ENCODE measurements at places on chromosomes 11 and 22. TPM values are rescaled to one million over a fixed set of nuclear protein-coding genes. Genes with fewer than 3 reads are reported as not detected.

The KRTAP5-10 gene
- total RNA-seq: not detected

The SCUBE2 gene
- total RNA-seq: 5.5 TPM

The GPHA2 gene
- not detected for total RNA-seq

The PHOX2A gene
- not detected for total RNA-seq

The GALR3 gene
- not detected for total RNA-seq

The SPTBN2 gene
- total RNA-seq: 1.2 TPM

The GLYATL1 gene
- total RNA-seq: 0.37 TPM

The CCDC116 gene
- 0.19 TPM for total RNA-seq

The OR6A2 gene
- 0.19 TPM for total RNA-seq

The GRAMD4 gene
- 25.4 TPM for total RNA-seq

The PKDREJ gene
- total RNA-seq: 0.06 TPM

The DEUP1 gene
- total RNA-seq: not detected

The MEI1 gene
- total RNA-seq: 1.2 TPM

The NPAS4 gene
- not detected for total RNA-seq

The LRRC4C gene
- total RNA-seq: 0.40 TPM

The SLC7A4 gene
- not detected for total RNA-seq

The CASTOR1 gene
- 5.9 TPM for total RNA-seq

The GGT1 gene
- 0.79 TPM for total RNA-seq

The MPZL3 gene
- 0.19 TPM for total RNA-seq

The OR51B2 gene
- total RNA-seq: not detected

The MUC5AC gene
- under 0.01 TPM for total RNA-seq

The ART5 gene
- total RNA-seq: not detected

The PKNOX2 gene
- total RNA-seq: 1.1 TPM

The PGA5 gene
- total RNA-seq: not detected

The SLC22A12 gene
- not detected for total RNA-seq

The KCNK4 gene
- not detected for total RNA-seq

The KCNJ1 gene
- 0.06 TPM for total RNA-seq

The CRYBA4 gene
- total RNA-seq: not detected

The OR8D1 gene
- total RNA-seq: not detected

The ABCC8 gene
- total RNA-seq: not detected

The YPEL1 gene
- 1.3 TPM for total RNA-seq

All from aortic smooth muscle cell (primary cell).